ENCODE measurements at places on chromosomes 2 and 18.

DNA sequence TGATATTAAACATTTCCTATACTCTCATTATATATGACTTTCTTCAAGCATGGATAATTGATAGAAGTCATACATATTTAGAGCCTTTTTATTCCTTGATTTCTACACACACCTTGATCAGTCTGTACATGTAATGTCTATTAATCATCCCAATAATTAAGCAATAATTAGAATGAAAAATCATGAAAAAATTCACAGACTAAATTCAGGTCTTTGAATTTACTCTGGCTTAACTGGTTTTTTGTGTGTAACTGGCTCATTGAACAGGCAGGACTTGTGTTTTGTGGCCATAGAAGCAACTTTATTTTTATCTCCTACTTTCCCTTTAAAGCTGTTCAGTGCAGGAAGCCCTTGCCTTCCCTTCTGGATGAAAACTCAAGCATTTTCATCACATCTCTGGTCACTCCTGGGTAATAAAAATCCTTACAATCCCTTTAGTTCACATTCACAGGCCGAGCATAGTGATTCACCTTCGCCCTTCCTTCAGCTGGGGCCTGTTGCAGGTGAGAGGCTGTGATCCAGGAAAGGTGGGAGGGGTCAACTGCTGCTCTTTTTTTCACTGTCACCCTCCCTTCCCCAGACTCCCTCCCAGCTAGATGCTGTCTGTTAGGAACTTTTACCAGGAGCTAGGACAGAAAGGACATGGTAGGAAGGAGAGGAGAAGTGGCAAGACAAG lies 58.0 kb upstream of the ITSN2 start:
- DNase-seq = no peak

DNA sequence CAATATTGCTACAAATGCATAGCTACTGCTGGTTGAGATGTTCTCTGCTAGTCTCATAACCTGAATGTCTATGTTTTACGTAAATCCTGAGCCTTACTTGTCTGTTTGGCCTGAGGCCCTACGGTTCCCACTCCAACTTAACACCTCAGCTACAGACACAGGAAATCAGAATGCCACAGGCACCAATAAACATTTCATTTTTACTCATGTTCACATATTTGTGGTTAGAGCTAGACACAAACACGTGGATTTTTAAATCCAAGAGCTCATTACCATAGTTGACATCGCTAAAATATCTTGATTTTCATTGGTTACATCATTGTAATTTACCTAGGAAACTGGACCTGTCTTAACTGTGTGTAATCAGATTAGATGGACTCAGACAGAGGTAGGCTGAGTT lies 263.8 kb upstream of the CDH19 start:
- no peak for DNase-seq

DNA sequence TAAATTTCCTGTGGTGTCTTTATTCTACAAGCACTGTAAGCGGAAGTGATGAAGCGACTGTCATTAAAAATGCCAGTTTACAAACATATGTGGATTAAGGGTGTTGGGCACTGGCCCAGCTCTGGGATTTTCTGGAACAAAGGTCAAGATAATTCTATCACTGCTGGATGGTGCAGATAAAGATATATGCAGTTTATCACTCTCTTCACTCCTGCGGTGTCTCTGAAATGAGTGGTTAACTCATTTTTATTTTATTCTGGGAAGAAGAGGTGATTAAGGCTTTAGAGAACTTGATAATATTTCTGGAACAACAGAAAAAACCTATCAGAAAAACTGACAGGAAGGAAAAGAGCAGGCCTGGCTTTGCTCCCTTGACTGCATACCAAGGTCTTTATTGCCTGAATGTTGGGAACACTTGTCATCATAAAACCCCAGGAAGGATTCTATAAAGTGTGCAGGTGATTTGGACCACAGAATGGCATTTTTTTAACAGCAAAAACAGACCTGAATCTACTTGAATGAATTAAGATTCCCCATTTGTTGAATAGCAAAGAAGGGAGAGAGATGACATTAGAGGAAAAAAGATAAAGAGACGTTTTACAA lies 32.4 kb downstream of the ABCB11 start:
- no peak for DNase-seq

DNA sequence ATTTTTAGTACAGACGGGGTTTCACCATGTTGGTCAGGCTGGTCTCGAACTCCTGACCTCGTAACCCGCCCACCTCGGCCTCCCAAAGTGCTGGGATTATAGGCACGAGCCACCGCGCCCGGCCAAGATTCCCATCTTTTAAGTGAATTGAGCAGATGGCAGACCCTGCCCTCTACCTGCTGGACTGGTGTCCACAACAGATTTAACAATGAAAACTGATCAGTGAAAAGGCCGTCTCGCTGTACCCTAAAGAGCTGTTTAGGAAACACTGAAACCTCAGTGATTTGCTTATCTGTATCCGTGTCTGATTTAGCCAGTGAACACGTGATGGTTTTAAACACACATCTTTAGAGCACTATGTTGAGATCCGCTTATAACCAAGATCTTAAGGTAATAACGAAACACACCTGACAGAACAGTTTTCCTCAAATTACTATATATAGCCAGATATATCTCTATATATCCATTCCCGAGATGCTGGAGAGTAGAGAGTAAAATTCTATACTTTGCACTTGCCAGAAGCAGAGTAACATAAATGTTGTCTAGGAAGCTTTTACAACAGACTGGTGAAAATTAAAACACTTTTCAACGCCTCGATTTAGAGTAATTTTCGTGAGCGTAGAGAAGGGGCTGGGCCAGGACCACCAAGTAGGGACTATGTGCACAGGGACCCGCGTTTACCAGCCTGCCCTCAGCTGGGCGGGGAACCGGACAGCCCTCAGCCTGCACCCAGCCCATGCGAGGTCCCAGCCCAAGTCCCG lies 594 bp downstream of the FAM161A start:
- DNase-seq = no peak

- DNase-seq = no peak
Measured at GRCh38 chr2:206250041-206250897, 24.2 kb upstream of the ZDBF2 start.

DNA sequence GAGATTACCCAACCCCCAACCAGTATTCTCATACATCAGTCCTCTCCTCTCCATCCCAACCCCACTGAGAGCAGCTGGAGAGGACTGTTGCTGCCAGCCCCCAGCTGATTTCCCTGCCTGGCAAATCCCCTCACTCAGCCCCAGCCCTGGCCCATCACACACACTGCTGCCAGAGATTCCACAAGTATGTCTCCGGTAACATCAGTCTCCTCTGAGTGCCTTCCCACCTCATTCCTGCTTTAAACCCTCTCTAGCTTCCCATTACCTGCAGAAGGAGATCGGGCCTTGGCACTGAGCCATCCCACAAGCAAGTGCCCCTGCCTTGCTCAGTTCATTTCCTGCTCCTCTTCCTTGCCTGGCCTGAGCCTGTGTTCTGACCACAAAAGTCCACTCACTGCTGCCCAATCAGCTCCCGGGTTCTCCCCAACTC lies 50.6 kb upstream of the ZFP36L2 start:
- no peak for DNase-seq

DNA sequence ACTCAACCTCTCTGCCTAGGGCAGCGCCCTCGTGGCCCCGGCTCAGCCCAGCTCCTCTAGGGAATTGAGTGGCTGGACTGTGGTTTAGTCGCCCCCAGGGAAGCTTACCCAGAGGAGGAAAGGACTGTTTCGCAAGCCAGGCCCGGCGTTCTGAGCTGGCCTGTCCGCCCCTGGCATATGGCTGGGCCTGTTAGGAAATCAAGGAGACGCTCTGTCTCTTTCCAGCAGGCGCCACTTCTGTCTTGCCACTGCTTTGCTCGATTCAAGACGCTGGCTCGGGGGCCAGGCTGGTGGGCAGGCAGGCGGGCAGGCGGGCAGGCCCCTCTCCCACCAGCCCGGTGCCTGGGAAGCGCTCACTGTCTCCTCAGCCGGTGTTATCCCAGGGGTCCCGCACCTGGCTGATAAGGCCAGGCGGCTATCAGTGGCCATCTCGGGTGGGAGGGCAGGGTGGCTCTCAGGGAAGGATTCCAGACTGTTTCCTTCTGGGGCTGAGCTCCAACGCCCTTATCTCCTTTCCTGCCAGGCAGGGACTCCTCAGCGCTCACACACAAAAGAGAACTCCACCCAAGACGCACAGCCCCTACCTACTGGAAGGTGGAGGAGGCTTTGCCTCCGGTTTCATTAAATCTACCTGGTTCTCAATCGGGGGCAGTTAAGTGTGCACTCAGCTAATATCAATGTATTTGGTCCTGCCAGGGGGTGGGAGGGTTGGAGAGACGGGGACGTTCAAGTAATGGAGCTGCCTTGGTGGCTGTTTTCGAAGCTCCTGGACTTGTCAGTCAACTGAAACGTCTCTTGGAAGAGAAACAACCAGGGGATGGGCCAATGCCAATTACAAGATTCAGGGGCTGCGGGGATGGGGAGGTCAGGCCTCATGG lies 109.1 kb downstream of the SMAD7 start:
- DNase-seq = no peak

GRCh38 chr2:65639156-65639864 lies 206.9 kb upstream of the SPRED2 start:
- no peak for DNase-seq

DNA sequence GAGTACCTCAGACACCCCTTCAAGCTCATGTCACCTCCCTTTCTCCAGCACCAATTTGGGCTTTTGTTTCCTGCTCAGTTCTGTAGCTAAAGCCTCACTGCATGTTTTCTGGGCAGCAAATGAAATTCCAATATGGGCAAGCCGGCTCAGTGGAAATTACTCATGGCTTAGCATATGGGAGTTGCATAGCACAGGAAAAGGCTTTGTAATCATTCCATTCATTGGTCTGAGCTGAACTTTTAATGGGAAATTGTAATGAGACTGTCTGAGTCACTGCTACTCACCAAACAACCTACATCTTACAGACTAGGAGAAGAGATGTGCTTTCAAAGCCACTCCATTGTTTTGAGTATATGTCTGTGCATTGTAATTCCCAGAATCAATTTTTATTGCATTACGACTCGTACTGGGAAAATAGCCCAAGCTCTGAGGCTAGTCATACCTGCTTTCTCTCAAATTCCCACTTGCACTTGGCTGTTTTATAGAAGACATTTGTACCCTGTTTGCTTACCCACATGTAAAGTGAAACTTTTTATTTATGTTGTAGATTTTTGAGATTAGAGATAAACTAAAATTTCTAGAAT lies 139.5 kb upstream of the LRATD1 start:
- no peak for DNase-seq

DNA sequence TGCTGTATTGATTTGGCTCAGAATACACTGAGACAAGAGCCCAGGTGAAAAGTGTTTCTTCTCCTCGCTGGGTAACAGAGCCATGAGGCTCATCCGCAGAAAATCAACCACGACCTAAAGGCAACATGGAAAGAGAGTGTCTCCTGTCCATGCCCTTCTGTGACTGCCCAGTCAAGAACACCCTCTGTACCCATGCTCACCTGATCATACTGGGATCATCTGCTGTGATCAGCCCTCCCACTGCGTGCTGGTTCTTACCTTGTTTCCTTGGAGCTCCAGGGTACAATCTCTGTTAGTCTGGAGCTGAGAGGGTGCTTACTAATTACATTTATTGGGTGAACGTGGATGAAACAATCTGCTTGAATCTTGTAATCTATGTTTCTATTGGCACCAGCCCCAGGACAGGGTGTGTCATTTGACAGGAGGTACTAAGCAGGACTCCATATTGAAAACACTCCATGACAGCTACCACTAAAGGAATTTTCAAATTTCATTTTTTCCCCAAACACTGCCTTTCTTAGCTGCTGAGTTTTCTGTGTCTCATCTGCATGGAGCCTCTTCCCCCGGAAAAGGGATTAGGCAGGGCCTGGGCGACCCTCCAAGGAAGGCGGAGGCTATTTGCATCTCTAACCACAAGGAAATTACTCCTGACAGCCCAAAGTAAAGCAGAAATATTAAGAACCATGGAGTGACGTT lies 39.7 kb upstream of the GRP start:
- no peak for DNase-seq

DNA sequence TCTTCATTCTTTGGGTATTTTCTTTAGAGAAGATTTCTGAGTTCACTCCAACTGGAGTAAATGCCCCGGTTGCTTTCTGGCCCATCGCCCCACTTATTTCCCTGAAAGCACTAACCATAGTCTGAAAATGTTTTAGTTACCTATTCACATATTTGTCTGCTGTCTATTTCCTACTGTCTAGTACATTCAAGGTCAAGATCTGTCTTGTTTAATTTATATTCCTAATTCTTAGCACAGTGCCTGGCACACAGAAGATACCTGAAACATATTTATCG lies 134.4 kb upstream of the KLHL14 start:
- no peak for DNase-seq

DNA sequence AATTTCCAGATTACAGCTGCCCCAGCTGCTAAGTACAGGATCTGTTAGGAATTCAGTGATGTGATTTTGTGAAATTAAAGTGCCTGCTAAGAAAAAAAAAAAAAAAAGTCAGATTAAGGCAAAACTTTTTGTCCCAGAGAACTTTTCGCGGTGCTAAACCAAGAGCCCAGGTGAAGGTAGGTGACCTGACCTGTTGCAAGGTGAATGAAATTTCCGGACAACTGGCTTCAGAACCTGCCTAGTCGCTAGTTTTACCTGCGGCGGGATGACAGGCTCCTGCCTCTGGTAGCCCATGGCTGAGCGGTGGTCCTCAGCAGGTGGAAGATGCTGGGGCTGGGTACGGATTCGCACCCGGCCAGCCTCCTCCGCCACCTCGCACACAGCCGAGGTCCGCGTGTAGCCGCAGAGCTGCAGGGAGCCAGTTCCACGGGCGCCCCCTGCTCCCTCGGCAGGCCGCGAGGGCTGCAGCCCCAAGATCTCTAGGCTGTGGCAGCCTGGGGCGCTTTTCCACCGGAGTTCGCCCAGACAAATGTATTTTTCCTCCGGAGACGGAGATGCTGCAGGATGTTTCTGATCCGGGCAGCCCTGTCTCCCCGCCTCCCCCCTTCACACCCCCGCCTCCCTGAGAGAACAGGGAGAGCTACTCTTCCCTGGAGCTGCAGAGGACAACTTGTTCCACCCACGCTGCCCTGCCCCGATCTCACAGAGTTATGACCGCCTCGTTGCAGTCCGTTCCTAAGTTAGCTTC lies at the start of gene SLC38A11:
Gene SLC38A11, minus strand, starts transcription at position 572 of the 748 bp plus-strand sequence. Its CDS starts 278 bp downstream, at position 294.
- peak; percentile 1 for DNase-seq

GRCh38 chr2:171419333-171419732 lies 14.5 kb downstream of the METTL8 start:
- no peak for DNase-seq
